Iris pigment epithelial cell (primary cell): ENCODE measurements at places on chromosomes 6 and 20.

- no peak for DNase-seq
Measured at GRCh38 chr6:33235221-33235634, 26.9 kb downstream of the RING1 start.

GRCh38 chr20:24455081-24455480, 14.3 kb upstream of the SYNDIG1 start:
- DNase-seq: no peak

DNA sequence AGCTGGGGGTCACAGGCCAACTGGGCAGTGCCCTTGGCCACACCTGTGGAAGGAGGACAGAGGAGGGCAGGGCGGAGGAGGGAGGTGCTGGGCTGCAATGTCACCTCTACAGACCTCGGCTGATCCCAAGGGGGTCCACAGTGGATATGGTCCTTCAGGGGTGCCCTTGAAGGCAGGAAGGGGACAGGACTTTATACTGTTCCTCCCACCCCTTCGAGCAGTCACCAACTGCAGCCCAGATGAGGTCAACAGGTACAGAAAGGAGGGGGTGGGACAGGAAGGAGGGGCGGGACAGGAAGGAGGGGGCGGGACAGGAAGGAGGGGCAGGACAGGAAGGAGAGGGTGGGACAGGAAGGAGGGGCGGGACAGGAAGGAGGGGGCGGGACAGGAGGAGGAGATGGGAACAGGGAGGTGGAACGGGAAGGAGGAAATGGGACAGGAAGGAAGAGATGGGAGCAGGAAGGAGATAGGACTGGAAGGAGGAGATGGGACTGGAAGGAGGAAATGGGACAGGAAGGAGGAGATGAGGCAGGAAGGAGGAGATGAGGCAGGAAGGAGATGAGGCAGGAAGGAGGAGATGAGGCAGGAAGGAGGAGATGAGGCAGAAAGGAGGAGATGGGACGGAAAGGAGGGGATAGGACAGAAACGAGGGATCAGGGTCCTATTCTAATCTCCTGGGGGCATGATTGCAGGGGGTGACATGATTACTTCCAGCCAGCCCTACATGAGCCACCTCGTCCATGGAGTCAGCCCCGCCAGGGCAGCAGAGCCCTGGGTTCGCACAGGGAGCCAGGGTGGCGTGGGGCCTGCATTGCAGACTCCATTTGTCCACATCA, 19.4 kb upstream of the MRGBP start:
- DNase-seq: no peak

DNA sequence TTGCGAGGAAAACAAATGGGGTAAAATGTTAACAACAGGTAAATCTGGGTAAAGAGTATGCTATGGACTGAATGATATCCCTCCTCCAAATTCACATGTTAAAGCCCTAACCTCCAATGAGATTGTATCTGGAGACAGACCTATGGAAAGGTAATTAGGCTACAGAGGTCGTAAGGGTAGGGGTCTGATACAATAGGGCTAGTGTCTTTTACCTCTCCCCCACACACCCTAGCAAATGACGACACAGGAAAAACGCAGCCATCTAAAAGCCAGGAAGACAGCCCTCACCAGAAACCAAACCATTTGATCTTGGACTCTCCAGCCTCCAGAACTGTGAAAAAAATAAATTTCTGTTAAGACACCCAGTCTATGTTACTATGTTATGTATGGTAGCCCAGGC, 20.6 kb upstream of the FBXO9 start:
- DNase-seq: no peak

GRCh38 chr20:60070791-60071190, 112.6 kb downstream of the CDH26 start:
- DNase-seq: no peak
